ENCODE measurements at places on chromosomes 2 and 18.

DNA sequence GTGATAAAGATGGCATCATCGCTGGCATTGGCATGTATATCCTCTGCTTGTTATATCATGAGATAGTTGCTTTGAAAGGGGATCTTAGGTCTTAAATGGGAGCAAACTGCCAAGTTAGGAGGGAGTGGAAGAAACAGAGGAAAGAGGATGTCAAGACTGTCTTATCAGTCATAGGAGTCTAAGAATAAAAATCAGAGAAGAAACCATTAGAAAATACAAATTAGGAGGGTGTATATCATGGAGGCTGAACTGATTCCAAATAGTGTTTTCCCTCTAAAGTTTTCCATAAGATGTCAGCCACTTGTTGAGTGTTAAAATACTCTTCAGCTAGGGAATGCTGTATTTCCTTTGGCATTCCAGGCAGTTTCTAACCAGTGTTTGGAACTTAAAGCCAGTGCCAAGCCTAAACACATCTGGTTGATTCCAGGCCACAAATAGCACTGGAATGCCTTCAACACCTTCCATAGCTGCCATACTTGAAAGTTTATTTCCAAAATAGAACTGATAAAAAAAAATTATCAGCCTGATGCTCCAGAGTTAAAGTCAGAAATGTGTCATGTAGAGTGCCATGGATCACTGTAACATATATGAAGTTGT is 129.4 kb downstream of the ZEB2 start:
- DNase-seq = no peak

DNA sequence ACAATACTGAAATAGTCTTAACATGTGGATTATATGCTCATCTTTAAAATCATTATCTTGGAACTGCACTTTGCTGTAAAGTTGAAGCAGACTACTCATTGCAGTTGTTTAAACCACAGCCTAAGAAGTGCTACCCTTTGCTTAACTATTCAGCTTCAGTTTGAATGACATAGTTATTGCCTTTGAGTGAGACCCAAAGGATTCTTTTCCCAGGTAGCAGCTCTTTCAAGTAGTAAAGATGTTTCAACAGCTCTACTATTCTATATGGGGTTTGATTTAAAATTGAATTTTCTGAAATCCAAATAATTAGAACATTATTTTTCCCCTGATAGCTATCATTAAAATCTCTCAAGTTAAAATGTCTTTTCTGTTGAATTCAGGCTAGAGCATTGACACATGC is 1.1 kb downstream of the SCG2 start:
- no peak for DNase-seq

GRCh38 chr2:159462201-159462785 is 154.1 kb downstream of the BAZ2B start:
- DNase-seq = no peak

DNA sequence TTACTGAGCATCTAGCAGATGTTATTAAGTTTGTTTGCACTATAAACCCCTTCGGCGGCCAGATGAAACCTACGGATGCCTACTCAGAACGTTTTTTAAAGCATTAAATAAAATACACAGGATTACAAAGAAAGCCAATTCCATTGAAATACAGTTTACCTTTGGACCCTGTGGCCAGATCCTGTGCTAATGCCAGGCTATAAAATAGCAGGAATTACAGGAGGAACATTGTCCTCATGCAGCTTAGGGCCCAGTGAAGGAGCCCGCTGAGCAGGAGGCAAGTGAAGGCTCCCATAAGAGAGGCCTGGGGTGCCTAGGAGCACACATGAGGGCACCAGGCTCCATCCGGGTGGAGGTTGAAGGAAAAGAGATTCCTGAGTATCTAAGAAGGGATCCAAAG is 310.4 kb downstream of the MTX2 start:
- DNase-seq = no peak

DNA sequence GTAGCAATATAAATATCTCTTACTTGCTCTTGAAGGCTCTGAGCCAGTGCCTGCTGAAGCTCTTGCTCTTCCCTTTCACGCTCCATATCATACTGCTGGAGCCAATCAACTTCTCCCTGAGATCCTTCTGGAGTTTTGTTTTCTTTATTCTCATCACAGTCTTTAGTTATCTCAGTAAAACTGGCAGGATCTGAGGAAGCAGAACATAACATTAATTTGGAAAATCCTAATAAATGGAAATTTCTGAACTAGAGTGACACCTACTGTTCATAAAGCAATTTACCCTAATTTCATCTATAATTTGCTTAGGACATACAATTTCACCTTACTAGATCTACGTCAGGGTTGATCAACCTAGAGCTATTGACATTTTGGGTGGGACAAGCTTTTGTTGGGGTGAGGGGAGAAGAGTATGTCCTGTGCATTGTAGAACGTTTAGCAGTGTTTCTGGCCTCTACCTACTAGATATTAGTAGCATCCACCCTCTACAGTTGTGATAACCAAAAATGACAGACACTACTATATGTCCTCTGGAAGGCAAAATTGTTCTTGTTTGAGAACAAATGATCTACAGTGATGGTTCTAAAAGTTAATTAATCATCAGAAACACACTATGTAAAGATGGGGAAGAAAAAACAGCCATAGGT is 47.2 kb downstream of the VIL1 start:
- DNase-seq = no peak

GRCh38 chr18:34932363-34932762 is 108.8 kb upstream of the MAPRE2 start:
- no peak for DNase-seq

DNA sequence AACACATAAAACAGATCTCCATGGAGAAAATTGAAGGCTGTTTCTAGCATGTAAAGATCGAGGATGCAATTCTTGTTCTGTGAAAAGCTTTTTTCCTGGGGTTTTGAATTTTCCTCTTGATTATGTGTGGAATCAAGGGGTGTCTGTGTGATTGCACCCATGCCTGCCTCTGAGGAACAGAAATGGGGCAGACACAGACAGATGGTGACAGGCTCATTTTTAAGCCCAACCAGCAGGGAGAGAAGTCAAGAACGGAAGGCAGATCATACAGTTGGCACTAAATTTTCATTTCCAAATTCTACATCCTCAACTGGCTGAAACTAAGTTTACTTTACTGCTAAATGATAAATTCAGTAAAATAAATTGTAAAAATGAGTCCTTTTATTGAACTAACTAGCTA is 1037.7 kb upstream of the KLHL29 start:
- DNase-seq = no peak

DNA sequence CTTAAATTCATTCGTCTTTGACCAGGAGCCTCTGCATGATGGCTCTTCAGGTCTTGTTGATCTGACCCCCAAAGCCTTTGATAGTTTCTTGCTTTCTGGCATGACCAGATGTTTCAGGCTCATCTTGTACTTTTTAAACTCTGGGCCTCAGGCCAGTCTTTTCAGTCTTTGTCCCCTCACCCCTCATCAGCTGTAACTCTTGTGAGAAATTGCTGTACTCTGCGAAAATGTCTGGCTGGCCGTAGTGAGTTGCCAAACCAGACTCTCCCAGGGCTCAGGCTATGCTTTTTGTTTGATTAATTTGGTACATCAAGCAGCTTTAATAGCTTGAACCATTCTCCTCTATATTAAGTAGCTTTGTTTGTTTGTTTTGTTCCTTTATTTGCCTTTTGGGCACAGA is 75.9 kb downstream of the BABAM2 start:
- DNase-seq = no peak

GRCh38 chr2:174836377-174836994 is 72.2 kb upstream of the CHRNA1 start:
- DNase-seq = no peak

DNA sequence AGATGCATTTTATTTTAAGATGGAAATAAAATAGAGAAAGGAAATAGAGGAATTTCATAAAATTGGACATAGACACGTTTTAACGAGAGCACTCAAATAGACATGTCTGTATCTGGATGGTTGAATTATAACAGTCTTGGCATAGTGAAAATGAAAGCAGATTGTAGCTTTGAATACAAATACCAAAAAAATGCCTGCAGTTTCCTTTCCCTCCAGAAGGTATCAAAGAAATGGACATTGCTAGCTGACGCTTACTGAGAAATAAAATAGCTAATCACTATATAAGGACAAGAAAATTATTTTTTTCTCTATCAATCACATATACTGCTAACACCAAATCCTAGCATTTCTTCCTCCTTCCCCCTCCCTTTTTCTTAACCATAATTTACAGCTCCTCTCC is 11.4 kb upstream of the MAPRE2 start:
- DNase-seq = no peak

- no peak for DNase-seq
Observed at GRCh38 chr2:113685471-113685870, 58.4 kb downstream of the RABL2A start.

GRCh38 chr2:42059261-42059898 is 11.6 kb downstream of the PKDCC start:
- DNase-seq = no peak

- no peak for DNase-seq
Observed at GRCh38 chr2:169139145-169139544, 69.8 kb downstream of the DHRS9 start.

DNA sequence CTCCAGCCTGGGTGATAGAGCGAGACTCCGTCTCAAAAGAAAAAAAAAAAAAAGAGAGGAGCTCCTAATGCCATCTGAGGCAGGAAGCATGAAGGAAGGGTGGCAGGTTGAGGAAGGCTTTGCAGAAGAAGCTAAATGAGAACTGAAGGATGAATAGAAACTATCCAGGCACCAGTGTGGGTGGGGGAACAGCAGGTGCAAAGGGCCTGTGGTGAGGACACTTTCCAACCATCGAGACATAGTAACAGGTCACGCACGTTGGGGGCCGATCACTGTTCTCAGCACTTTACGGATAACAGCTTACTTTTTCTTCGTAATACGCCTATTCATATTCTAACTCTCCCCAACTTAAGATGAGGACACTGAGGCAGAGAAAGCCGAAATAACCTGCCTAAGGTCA is 58.4 kb downstream of the NGEF start:
- DNase-seq = no peak

DNA sequence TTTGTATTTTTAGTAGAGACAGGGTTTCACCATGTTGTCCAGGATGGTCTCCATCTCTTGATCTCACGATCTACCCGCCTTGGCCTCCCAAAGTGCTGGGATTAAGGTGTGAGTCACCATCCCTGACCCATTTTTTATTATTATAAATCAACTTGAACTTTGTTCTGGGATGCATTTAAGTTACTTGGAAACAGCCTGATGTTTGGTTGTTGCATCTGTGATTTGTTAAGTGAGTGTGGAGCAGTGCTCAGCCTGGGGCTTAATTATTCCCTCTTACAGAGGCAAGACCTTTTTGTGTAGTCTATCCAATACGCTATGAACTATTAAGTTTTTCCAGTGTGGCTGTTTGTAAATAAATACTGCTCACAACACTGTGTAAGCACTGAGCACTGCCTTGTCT is 32.6 kb downstream of the MTA3 start:
- DNase-seq = no peak

DNA sequence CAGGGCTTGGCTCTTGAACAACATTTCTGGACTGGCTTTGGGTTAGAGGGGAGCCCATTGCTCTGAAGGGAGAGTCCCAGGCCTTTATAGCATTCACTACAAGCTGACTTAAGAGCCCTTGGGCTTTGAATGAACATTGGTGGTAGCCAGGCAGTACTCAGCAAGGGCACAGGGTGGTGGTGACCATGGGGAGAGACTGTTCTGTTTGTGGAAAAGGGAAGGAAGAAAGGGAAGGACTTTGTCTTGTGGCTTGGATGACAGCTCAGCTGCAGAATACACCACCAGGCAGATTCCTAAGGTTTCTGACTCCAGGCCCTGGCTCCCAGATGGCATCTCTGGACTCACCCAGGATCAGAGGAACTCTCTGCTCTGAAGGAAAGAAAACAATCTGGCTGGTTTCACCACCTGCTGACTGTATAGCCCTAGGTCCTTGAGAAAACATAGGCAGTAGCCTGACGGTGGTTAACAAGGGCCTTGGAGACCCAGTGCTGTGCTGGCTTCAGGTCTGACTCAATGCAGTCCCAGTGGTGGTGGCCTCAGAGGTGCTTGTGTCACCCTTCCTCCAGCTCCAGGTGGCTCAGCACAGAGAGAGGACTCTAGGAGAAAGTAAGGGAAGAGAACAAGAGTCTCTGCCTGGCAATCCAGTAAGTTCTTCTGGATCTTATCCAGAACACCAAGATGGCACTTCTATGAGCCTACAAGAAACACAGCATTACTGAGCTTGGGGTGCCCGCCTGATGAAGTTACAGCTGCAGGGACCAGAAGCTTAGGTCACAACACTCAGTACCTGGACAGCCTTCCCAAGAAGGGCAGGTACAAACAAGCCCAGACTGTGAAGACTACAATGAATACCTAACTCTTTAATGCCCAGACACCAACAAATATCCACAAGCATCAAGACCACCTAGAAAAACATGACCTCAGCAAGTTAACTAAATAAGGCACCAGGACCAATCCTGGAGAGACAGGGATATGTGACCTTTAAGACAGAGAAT is 16.4 kb upstream of the ABCB11 start:
- no peak for DNase-seq

GRCh38 chr18:79260510-79260909 is 135.2 kb upstream of the NFATC1 start:
- DNase-seq = no peak

GRCh38 chr2:80073134-80073561 is 231.4 kb downstream of the LRRTM1 start:
- no peak for DNase-seq

- no peak for DNase-seq
Observed at GRCh38 chr2:239663364-239663924, 262.6 kb upstream of the HDAC4 start.

- no peak for DNase-seq
Observed at GRCh38 chr2:88841224-88841929, 149.9 kb downstream of the RPIA start.

DNA sequence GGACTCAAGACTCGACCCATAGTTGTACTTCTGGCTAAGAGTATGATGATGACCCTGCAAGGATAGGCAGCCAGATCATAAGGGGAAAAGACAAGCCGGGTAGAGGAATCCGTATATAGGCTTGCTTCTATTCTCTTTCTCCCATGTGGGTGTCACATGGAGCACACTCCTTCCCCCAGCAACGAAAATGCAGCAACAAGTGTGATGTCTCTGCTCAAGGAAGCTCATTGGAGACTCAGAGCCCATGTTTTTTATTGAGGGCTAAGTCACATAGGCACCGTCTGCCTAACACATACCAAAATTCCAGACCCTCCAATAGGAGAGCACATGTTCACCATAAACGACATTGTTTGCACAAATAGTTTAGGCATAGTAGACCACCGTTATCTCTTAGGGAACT is 6.3 kb downstream of the ZNF2 start:
- DNase-seq = no peak

GRCh38 chr2:240319221-240319854 is 116.1 kb upstream of the GPC1 start:
- no peak for DNase-seq

GRCh38 chr2:45180779-45181178 is 171.5 kb upstream of the SIX2 start:
- DNase-seq = no peak

- DNase-seq = no peak
Observed at GRCh38 chr2:85745619-85746018, 8.2 kb upstream of the ATOH8 start.

GRCh38 chr18:25251068-25251467 is 100.9 kb downstream of the ZNF521 start:
- no peak for DNase-seq

GRCh38 chr2:133338224-133338623 is 230.0 kb downstream of the NCKAP5 start:
- DNase-seq = no peak
